Thoracic aorta (tissue), 2 donors: ENCODE measurements at places on chromosomes 3 and 15. TPM values are rescaled to one million over a fixed set of nuclear protein-coding genes. Genes with fewer than 3 reads are reported as not detected.

GRCh38 chr15:46960581-46960980 is 756.7 kb upstream of the SEMA6D start:
- no peak for DNase-seq
- no peak overlapping the region for H3K4me3 ChIP-seq
- no peak overlapping the region for H3K27ac ChIP-seq
- peaks cover 8% of the 10 kb centered on the region for H3K4me1 ChIP-seq

DNA sequence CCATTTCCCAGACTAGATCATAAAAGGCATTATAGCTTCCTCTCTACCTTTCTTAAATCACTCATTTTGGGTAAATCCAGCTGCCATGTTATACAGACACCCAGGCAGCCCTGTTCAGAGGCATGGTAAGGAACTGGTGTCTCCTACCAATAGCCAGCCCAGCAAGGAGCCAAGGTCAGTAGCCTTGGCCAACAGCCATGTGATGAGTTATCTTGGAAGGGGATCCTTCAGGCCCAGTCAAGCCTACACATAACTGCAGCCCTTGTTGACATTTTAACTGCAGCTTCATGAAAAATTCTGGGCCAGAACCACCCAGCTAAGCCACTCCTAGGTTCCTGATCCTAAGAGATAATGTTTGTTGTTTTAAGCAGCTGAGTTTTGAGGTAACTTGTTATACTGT is 29.0 kb upstream of the ZMAT3 start:
- H3K27ac ChIP-seq = no peak overlapping the region
- H3K36me3 ChIP-seq = no peaks in the 10 kb centered on the region
- H3K27me3 ChIP-seq = no peaks in the 10 kb centered on the region
- H3K4me1 ChIP-seq = no peaks in the 10 kb centered on the region
- no peak overlapping the region for H3K4me3 ChIP-seq

DNA sequence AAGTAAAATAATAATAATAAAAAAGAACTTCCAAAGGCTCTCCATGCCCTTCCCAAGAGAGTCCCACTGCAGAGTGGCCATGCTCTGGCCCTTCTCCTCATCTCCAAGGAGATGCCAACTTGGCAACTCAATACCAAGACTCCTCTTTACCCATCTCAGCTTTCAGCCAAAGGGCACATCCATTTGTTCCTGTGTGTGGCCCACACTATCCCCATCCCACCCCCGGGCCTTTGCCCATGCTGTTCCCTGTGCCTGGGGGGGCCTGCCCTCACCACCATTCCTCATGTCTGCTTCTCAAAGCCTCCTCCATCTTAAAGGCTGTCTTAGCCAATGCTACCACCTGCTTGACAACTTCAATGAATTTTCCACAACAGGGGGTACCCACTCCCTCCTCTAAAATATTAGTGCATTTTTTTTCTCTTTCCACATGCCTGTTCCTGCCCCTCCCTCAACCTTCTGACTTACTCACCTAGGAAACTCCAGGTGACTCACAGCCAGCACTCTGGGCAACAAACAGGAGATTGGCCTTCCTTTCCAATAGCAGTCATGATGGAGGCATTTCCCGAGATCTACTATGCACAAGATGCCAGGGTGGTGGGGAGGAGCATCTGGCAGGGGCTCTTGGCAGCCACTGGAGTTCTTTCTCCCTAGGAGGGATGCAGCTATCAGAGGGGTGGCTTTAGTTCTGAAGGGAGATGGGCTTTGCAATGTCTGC is 109.4 kb upstream of the SMAD3 start:
- no peaks in the 10 kb centered on the region for H3K4me1 ChIP-seq
- DNase-seq = no peak
- H3K4me3 ChIP-seq = no peak overlapping the region
- H3K27me3 ChIP-seq = no peaks in the 10 kb centered on the region
- H3K27ac ChIP-seq = no peak overlapping the region

GRCh38 chr15:31214158-31214863 is 112.3 kb upstream of the KLF13 start:
- H3K4me1 ChIP-seq = peaks cover 27% of the 10 kb centered on the region
- no peaks in the 10 kb centered on the region for H3K27me3 ChIP-seq
- no peak overlapping the region for H3K4me3 ChIP-seq
- H3K36me3 ChIP-seq = no peaks in the 10 kb centered on the region
- DNase-seq = no peak

DNA sequence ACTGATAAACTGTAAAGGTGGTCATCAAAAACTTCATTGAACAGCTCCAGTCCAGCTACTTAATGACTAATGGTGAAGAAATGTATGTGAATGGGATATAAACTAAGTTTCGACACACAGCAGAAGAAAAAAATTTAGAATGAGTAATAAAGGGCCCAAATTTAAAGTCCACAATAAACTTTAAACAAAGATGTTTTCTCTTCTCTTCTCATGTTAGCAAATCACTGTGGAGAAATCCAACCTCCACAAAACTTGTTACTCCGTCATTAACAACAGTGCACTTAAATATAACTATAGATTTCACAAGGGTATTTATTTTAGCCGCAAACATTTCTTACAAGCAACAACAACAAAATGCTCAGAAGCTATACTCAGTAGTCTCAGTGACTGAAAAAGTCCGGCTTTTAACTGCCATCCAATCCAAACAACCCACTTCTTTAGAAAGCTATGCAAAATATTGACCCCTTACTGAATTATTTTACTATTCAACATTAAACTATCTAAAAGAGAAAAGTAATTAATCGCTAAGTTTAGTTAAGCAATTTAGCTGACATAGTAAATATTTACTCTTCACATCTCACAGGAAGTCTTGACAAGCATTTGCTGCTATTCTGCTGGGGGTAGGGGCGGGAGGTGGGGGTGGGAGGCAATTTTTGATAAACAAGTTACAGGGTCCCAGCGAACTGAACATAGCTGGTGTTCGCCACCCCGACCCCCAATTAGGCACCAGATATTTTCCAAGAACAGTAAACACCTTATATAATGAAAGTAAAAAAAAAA is 2.4 kb downstream of the IGF2BP2 start:
- peaks cover 19% of the 10 kb centered on the region for H3K27me3 ChIP-seq
- DNase-seq = no peak

DNA sequence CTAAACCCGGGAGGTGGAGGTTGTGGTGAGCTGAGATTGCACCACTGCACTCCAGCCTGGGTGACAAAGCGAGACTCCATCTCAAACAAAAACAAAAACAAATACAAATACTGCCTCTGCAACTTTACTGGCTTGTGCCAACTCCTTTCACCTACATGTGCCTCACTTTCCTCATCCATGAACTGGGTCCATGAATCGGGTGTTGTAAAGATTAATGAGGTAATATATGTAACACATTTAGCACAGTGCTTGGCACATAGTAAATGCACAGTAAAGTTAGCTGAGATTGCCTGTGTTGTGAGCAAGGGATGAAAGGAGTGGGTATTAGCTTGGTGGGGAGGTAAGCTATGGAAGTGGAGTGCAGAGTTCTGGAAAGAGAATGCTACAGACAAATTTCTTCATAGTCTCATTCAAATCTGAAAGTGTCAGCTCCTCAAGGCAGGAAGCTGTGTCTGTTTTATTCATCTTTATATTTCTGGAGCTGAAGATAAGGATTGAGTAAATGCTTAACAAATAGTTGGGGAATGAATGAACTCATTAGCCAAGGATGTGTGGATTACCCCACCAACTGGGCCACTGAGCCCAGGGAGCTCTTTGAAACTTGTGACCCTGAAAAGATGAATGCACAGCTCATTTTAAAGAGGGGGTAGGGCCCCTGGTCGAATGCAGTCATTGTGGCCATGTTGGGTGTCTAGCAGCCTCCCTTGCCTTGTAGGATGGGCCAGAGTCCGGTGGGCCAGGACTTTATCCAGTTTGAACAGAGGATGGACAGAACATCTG is 7.7 kb upstream of the CDCP1 start:
- no peaks in the 10 kb centered on the region for H3K27me3 ChIP-seq
- no peak for DNase-seq
- H3K4me1 ChIP-seq = no peaks in the 10 kb centered on the region

GRCh38 chr3:177212278-177212610 is 15.0 kb upstream of the TBL1XR1 start:
- no peaks in the 10 kb centered on the region for H3K36me3 ChIP-seq
- no peak overlapping the region for H3K4me3 ChIP-seq
- no peaks in the 10 kb centered on the region for H3K27me3 ChIP-seq
- H3K4me1 ChIP-seq = no peaks in the 10 kb centered on the region
- no peak overlapping the region for H3K27ac ChIP-seq

DNA sequence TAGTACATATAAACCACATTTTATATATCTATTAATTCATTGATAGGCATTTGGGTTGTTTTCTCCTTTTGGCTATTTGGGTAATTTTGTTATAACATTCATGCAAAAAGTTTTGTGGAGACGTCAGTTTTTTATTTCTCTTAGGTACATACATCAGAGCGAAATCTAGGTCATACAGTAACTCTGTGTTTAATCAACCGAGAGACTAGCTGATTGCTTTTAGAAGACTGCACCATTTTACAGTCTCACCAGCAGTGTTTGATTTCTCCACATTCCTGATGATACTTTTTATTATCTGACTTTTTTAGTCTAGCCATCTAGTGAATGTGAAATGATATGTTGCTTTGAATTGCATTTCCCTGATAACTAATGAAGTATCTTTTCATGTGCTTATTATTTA is 1019.3 kb downstream of the NSUN3 start:
- no peaks in the 10 kb centered on the region for H3K36me3 ChIP-seq
- H3K27me3 ChIP-seq = no peaks in the 10 kb centered on the region
- no peak overlapping the region for H3K4me3 ChIP-seq
- H3K27ac ChIP-seq = no peak overlapping the region
- H3K4me1 ChIP-seq = no peaks in the 10 kb centered on the region

GRCh38 chr3:13218541-13218908 is 145.3 kb upstream of the IQSEC1 start:
- no peaks in the 10 kb centered on the region for H3K27me3 ChIP-seq
- no peaks in the 10 kb centered on the region for H3K36me3 ChIP-seq
- H3K4me3 ChIP-seq = no peak overlapping the region
- H3K27ac ChIP-seq = no peak overlapping the region
- no peaks in the 10 kb centered on the region for H3K4me1 ChIP-seq
- no peak for DNase-seq

DNA sequence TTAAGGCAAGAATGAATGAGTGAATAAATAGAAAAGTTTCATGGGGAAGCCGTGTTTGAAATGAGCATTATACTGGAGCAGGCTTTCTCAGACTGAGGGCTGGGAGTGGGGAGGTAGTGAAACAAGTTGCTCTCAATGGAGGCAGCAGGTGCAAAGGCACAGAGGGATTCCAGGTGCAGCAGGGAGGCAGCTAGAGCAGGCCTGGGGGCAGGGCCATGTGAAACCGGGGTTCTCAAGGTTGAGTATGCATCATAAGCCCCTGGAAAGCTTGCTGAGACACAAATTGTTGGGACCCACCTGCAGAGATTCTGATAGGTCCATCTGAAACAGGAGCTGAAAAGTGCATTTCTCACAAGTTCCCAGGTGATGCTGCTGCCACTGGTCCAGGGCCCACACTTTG is 45.3 kb downstream of the BFSP2 start:
- H3K27me3 ChIP-seq = no peaks in the 10 kb centered on the region
- H3K4me1 ChIP-seq = no peaks in the 10 kb centered on the region
- no peak overlapping the region for H3K4me3 ChIP-seq
- H3K27ac ChIP-seq = no peak overlapping the region

DNA sequence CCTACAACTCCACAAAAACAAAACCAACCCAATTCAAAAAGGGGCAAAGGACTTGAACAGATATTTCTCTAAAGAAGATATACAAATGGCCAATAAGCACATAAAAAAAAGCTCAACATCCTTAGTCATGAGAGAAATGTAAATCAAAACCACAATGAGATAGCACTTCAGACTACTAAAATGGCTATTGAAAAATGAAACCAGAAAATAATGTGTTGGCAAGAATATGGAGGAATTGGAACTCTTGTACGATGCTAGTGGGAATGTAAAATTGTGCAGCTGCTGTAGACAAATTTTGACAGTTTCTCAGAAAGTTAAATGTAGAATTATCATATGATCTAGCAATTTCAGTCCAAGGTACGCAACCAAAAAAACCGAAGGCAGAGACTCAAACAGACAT is 29.0 kb downstream of the KY start:
- H3K4me3 ChIP-seq = no peak overlapping the region
- DNase-seq = no peak
- H3K36me3 ChIP-seq = no peaks in the 10 kb centered on the region
- H3K4me1 ChIP-seq = no peaks in the 10 kb centered on the region
- H3K27ac ChIP-seq = no peak overlapping the region

DNA sequence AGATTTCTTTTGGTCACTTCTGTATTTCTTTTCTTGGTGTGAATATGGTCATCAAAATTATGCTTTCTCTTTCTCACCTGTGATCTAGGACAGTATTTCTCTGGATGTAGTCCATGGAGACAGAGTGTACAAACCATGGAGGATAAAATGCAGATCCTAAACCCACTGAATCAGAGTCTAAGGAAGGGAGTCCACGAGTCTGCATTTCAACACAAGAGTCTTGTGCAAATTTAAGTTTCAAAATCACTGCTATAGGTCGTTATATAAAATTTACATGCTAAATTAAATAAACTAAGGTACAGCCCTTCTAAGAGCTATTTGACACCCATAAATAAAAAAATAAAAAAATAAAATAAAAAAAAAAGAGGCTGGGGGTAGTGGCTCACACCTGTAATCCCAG is 17.3 kb upstream of the UBE2E2 start:
- no peak for DNase-seq
- H3K27ac ChIP-seq = no peak overlapping the region
- H3K4me1 ChIP-seq = no peaks in the 10 kb centered on the region
- H3K27me3 ChIP-seq = no peaks in the 10 kb centered on the region

DNA sequence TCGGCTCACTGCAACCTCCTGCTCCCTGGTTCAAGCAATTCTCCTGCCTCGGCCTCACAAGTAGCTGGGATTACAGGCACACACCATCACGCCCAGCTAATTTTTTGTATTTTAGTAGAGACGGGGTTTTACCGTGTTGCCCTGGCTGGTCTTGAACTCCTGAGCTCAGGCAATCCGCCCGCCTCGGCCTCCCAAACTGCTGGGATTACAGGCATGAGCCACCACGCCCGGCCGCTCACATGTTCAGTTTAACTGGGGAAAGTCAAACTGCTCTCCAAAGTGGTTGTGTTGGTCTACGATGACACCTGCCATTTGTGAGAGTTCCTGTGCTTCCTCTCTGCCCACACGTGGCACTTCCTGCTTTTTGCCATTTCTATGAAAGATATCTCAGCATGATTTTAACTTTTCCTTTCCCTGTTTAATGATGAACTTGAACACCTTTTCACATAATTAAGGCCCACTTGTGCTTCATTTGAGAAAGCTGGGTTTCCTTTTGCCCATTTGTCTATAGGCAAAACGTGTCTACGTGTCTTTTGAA is 877 bp upstream of the GP5 start:
- H3K4me1 ChIP-seq = peaks cover 8% of the 10 kb centered on the region
- DNase-seq = no peak
- no peak overlapping the region for H3K4me3 ChIP-seq

- H3K27me3 ChIP-seq = no peaks in the 10 kb centered on the region
- H3K27ac ChIP-seq = peak overlapping the region; percentile 94
- H3K4me3 ChIP-seq = peak overlapping the region; percentile 88
- no peak for DNase-seq
- H3K4me1 ChIP-seq = peaks cover 14% of the 10 kb centered on the region
Observed at GRCh38 chr15:34039790-34040113, 748 bp upstream of the AVEN start.

Gene ILDR1
- total RNA-seq = not detected

Gene SV2B
- total RNA-seq = not detected

Gene HCN4
- total RNA-seq = not detected

Gene TMEM266
- not detected for total RNA-seq
